Stimulated activated CD4-positive, alpha-beta T cell treated with anti-CD3 and anti-CD28 coated beads, Interleukin-2, amount 100 ng/mL, for 24 hours (primary cell): ENCODE measurements at places on chromosomes 6 and 20.

DNA sequence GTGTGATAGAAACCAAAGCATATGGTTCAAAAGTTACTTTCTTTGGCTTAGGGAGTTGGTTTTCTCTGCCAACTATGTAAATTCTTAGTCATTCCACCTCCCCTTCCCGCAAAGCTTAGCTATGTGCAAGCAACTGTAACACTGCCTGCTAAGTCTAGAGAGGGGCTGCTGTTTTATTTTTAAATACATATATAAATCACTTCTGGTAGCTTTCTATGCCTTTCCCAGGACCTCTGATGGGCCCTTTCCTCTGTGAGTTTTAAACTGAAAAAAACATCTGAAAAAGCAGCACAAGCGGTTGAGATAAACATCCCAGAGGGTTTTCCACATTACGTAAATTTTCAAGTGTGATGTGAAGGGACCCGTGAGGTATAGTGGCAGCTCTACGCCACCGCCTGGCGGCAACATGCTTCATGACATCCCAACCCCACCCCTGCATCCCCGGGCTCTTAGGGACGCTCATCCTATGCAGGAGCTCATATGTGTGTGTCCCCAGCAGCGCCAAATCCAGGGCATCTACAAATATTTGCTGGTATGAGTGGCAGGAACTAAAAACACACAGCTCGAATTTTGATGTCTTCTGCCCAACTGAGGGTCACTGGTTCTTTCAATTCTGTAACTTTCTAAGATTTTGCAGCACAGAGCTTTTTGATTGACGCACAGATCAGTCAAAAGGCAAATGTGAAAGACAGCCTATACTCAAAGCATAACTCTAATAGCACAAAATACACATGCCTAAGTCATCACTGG lies 12.7 kb downstream of the SAYSD1 start:
- DNase-seq: no peak

- DNase-seq: no peak
Measured at GRCh38 chr6:158717341-158718330, 67.8 kb downstream of the SYTL3 start.

GRCh38 chr6:29705389-29706231 lies 17.6 kb upstream of the HLA-F start:
- no peak for DNase-seq

GRCh38 chr20:34724172-34724571 lies 20.0 kb downstream of the TP53INP2 start:
- no peak for DNase-seq

- DNase-seq: no peak
Measured at GRCh38 chr20:49785149-49785851, 27.3 kb upstream of the SLC9A8 start.

DNA sequence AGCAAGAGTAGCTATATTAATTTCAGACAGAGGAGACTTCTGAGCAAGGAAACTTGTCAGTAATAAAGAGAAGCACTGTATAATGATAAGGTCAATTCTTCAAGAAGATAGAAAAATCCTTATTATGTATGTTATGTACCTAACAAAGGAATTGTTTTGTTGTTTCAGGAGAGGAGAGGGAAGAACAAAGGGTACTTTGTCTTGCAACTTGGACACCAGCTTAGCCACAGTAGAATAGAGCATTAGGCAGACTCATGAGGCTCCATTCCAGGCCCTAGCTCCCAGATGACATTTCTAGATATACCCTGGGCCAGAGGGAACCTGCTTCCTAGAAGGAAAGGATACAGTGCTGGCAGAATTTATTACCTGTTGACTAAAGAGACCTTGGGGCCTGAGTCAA lies 6.5 kb upstream of the NUS1 start:
- DNase-seq: no peak

DNA sequence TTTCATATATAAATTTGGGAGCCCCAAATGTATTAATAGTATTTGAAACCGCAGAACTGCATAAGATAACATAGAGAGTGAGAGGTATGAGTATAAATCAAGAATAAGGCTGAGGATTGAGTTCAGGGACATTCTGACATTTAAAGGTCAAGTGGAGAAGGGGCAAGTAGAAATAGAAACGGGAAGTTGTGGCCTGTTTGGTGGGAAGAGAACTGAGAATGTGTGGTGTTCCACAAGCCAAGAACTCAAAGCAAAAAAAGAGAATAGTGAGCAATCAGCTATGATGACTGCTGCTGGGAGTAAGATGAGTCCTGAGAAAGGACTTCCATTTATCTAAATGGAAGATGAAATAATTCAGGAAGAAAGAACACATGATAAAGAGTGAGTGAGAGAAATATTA lies 418.4 kb downstream of the CD109 start:
- DNase-seq: no peak

- DNase-seq: no peak
Measured at GRCh38 chr20:36085686-36086267, 68.8 kb upstream of the EPB41L1 start.

DNA sequence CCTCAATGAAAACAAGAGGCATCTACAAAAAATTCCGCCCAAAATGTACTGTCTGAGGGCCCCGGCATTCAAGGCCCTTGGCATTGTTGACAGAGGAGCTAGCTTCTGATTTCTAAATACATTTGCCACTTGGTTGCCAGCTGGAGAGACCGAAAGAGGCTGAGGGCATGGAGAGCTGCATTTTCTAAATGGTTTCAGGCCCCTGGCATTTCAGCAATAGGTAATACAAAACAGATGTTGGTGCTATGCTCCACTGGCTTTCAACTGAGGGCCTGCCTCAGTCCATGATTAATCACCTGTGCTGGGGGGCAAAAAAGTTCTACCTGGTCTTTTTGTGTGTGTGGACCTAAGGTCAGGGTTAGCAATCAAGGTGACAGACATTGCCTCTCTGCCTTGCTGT lies 79.5 kb upstream of the ISM1 start:
- DNase-seq: no peak

DNA sequence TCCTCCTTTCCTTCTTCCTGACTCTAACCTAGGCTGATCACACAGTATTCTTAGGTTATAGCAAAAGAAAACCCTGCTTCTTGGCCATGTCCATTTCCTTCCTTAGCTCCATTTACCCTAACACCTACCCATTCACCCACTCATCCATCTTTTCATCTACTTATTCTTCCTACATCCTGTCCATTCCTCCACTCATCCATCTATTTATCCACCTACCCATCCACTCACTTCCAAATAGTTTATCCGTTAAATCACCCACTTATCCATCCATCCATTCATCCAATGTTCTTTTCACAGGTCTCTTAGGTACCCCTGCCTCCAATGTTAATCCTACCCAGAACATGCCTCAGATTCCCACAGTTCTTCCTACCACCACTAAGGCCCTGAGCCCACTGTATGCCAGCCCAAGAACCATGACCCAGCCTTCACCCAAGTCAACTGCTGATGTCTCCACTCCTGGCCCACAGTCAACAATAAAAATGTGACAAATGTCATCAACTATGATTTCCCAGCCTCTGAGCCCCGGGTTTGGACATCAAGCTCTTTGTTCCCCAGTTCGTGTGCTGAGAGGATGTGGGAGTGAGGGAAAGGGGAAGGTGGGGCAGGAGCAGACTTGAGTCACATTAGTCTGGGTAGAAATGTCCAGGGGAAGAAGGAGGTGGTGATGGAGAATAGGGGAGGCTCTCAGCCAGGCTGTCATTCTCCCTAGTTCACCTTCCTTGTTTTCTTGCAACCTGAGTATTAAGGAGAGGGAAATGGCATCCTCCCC lies 24.4 kb downstream of the TREML4 start:
- no peak for DNase-seq

GRCh38 chr6:39905640-39905975 lies 28.7 kb downstream of the MOCS1 start:
- no peak for DNase-seq

DNA sequence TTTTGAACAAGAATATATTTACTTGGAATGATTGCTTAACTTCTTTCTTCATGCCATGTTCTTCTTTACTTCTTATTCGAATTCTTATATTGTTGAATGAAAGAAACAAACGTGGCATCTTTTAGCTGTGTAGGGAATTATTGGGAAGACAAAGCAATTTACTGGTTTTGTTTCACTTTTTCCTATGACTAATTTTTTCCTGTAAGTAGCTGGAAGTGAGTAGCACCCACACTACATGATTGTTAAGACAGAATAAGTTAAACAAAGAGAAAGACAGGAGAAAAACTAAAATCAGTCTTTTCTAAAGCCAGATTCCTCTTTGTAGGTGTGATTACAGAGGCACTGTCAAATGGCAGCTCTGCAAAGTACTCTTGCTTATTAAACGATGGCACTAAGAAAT lies 593.4 kb downstream of the EYS start:
- DNase-seq: no peak

- peak; percentile 94 for DNase-seq
Measured at GRCh38 chr6:159968295-159969203, at the start of gene IGF2R. IGF2R (plus strand) TSS chr6:159969082; CDS start chr6:159969247, 165 bp downstream.

- DNase-seq: no peak
Measured at GRCh38 chr20:3404402-3404801, 3.1 kb downstream of the DNAAF9 start.

- DNase-seq: no peak
Measured at GRCh38 chr6:22647719-22648118, 78.4 kb downstream of the HDGFL1 start.

DNA sequence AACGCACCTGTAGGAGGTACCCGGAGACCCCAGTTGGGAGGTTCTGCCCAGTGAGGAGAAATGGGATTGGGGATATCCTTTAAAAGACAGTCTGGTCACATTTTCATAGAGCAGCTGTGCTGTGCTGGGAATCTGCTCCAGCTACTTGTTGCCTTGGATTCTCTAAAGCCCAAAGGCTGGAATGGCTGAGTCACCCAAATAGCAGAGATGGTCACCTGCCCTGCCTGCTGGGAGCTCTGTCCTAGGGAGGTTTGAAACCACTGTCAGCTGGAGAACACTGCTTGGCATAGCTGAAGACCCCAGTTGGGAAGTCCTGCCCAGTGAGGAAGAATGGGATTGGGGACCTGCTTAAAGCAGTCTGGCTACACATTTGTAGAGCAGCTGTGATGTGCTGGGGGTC lies 34.8 kb upstream of the TFB1M start:
- no peak for DNase-seq

- DNase-seq: no peak
Measured at GRCh38 chr6:154683756-154684523, 49.3 kb upstream of the SCAF8 start.

DNA sequence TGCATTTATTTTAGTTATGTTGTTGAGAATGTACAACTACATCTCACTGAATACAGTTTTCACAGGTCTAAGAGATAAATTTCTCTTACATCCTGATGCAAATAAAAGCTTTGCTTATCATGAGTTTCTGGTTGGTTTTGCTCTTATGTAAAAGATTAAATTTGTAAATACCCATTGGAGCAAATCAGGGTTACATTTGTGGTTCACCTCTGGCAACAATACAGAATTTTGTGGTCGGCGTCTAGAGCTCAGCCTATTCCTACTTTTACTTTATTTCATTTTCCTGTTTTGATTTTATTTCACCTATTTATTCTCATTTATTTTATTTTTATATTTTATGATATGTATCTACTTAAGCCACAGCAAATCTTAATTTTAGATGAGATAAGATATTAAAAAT lies 271.9 kb upstream of the MARCKS start:
- DNase-seq: no peak

DNA sequence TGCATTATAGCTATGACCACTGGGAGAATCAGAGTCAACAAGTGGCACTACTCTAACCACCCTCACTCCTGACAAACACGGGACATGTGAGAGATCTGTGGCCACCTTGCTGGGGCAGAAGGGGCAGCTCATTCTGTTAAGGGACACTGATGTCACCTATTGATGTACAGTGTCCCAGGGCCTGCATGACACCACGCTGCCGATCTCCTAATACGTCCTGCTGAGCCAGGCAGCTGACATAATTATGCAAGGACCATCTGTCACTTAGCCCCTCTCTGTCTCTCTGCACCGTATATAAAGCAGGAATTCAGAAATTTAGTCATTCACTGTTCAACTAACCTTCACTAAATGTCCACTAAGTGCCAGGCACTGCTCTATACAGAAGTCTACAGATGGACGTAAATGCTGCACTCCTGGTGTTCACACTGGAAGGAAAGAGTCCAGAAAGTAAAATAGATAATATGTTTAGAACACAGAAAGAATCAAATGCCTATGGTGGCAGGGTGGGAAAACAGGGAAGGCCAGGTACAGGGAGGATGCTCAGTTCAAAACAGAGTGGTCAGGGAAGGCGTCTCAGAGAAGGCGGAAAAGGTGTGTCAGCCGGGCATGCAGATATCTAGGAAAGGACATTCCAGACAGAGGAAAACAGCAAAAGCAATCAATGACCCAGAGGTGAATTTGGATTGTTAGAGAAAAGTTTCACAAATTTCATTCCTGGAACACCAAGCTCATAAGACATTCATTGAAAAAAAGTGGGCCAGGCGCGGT lies 173.8 kb downstream of the ZNF217 start:
- no peak for DNase-seq

DNA sequence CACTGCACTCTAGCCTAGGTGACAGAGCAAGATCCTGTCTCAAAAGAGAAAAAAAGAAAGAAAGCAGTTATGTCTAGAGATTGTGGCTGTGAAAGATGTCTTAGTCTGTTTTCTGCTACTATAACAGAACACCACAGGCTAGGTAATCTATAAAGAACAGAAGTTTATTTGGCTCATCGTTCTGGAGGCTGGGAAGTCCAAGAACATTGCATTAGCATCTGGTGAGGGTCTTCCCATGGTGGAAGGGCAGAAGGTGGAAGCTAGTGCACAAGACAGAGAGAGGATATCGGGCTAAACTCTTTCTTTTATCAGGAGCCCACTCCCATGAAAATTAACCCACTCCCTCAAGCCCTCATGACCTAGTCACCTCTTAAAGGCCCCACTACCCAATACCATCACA lies 16.2 kb upstream of the RALY start:
- DNase-seq: no peak

GRCh38 chr6:37826188-37826587 lies 6.7 kb downstream of the ZFAND3 start:
- DNase-seq: no peak

DNA sequence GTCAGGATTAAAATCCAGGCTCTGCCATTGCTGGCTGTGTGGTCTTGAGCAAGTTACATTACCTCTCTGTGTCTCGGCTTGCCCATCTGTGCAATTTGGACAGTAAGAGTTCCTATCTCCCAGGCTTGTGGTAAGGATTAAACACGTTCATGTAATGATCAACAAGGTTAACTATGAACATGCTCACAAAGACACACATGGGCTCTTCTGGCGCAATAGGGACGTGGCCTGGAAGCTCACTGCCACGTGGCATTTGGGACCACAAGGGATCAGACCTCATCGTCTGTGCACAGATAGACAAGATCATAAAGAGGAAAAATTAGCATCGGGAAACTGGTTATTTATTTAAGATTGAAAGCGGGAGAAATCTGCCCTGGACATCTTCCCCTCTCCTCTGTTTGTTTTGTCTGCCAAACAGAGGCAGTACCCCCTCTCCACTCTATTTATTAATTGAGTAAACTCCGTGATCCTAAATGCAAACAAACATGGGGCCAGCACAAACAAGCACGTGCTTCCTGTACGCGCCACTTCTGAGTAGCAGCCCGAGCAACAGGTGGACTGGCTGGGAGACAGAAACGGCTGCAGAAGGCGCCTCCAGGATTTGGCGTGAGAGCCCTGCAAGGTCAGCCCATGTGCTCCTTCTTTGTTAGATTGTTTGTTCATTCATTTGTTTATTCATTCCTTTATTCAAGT lies 95.0 kb downstream of the CDH26 start:
- DNase-seq: no peak
